ENCODE measurements at places on chromosomes 7 and 10. TPM values are rescaled to one million over a fixed set of nuclear protein-coding genes. Genes with fewer than 3 reads are reported as not detected.

Gene PDE6C
- not detected for total RNA-seq

Gene PI4K2A
- total RNA-seq = 9.3 TPM

Gene SPDYE8
- not detected for total RNA-seq

Gene ADCYAP1R1
- not detected for total RNA-seq

Gene CYP26C1
- 0.17 TPM for total RNA-seq

DNA sequence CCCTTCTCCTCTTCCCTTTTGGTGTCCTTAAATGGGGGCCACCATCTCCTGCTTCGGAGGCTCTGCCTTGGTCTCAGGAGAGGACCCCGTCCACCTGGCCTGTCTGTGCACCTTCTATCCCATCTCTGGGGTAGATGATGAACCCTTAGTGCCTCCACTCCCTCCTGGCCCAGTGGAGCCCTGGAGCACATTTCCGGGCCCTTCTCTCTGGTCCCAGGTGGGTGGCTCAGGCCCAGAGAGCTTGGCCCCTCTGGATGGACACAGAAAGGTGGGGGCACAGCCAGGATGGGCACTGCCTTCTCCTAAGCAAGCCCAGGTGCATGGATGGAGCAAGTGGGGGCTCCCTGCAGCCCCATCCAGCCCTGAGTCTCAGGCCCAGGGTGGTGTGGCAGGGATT, 121.4 kb upstream of the RET start:
- H3K4me3 ChIP-seq = no peak overlapping the region
- no peak overlapping the region for H3K27ac ChIP-seq
- no peaks in the 10 kb centered on the region for H3K4me1 ChIP-seq
- no peaks in the 10 kb centered on the region for H3K36me3 ChIP-seq
- no peak for DNase-seq
- peaks cover 4% of the 10 kb centered on the region for H3K27me3 ChIP-seq

- no peaks in the 10 kb centered on the region for H3K36me3 ChIP-seq
- no peak overlapping the region for H3K4me3 ChIP-seq
- no peak for DNase-seq
- H3K27ac ChIP-seq = peak overlapping the region; percentile 42
- peaks cover 2% of the 10 kb centered on the region for H3K27me3 ChIP-seq
Measured at GRCh38 chr10:126042354-126042753, 146.0 kb downstream of the FANK1 start.

DNA sequence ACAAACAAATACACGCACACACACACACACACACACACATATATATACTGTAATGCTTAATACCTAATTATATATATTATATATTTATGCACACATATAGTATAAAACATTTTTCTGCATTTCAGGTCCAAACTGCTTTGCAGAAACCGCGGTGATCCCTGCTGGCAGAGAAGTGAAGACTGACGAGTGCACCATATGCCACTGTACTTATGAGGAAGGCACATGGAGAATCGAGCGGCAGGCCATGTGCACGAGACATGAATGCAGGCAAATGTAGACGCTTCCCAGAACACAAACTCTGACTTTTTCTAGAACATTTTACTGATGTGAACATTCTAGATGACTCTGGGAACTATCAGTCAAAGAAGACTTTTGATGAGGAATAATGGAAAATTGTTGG, 138.5 kb downstream of the VWC2 start:
- H3K36me3 ChIP-seq = no peaks in the 10 kb centered on the region
- H3K27ac ChIP-seq = no peak overlapping the region
- H3K4me1 ChIP-seq = no peaks in the 10 kb centered on the region

GRCh38 chr10:103575416-103576075, 82.0 kb downstream of the NEURL1 start:
- no peak for DNase-seq
- no peaks in the 10 kb centered on the region for H3K36me3 ChIP-seq
- no peak overlapping the region for H3K27ac ChIP-seq
- no peaks in the 10 kb centered on the region for H3K27me3 ChIP-seq
- H3K4me1 ChIP-seq = no peaks in the 10 kb centered on the region

DNA sequence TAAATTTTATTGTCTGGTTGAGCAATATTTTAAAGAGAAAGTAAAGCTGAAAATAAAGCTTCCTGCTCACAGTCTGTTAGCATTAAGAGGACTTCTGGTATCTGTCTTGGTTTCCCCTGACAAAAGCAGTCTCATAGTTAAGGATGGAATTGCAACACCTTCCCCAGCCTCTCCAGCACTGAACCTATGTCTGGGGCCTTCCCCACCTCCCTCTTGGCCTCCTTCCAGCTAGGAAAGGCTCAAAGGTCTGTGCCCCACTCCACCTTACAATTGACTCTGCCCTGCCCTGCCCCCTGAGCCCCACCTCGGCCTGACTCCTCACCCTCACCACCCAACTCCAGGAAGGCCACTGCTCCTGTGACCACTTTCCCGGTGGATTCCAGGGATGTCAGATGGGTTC, 33.2 kb downstream of the COL17A1 start:
- no peaks in the 10 kb centered on the region for H3K4me1 ChIP-seq
- no peaks in the 10 kb centered on the region for H3K36me3 ChIP-seq
- H3K4me3 ChIP-seq = no peak overlapping the region
- H3K27ac ChIP-seq = no peak overlapping the region
- H3K27me3 ChIP-seq = no peaks in the 10 kb centered on the region
- DNase-seq = no peak

DNA sequence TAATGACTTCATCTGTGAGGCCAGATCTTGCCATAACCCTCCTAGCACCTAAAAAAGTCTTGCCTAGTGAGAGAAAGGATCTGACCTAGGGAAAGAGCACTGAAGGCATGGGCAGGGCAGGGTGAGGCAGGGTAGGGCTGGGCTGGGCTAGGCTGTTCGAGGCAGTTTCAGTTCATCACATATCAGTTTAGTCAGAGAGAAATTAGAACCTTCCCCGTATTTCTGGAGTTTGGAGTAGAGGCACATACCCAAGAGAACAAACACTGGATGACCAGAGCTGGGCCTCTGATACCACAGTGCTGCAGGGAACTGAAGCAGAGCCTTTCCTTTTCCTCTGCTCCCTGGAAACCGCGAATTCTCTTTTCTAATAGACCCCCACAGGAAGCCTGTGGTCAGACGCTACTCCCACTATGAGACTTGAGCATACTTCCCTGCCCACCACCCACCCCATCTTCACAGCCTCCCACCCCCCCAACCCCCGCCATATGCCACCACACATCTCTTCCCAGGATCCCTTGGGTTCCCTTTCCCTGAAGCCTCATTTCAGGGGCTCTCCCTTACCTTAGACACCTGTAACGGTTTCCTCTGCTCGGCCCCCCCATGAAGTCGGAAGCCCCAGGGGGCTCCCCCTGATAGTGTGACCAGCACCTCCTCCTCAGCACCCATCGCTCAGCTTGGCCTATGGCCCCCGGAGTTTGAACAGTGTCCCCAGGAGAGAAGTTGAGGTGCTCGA, 406 bp downstream of the SYNPO2L start:
- peaks cover 13% of the 10 kb centered on the region for H3K4me1 ChIP-seq
- no peak for DNase-seq
- peaks cover 5% of the 10 kb centered on the region for H3K27me3 ChIP-seq

- no peak overlapping the region for H3K27ac ChIP-seq
- no peaks in the 10 kb centered on the region for H3K27me3 ChIP-seq
- no peak overlapping the region for H3K4me3 ChIP-seq
Measured at GRCh38 chr7:52539414-52539813, 496.0 kb upstream of the POM121L12 start.

DNA sequence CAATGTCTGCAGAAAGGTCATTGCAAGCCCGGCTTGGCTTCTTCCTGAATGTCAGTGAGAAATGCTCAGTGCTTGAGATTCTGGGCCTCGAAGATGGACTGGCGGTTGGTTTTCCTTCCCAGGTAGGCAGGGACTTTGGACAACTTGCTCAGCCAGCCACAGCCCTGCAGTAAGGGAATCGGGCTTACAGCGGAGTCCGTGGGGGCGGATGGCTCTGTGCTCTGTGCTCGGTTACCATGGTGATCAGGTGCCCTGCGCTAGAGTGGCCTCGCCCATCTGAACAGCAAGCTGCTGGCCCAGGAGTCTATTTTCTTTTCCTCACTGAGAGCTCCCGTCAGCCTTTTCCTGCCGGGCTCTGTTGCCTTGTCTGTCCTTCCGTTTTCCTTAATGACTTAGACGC, 77.8 kb upstream of the SH2B2 start:
- no peak for DNase-seq
- no peak overlapping the region for H3K27ac ChIP-seq
- H3K27me3 ChIP-seq = no peaks in the 10 kb centered on the region

- H3K4me3 ChIP-seq = no peak overlapping the region
- H3K27ac ChIP-seq = no peak overlapping the region
- no peak for DNase-seq
- no peaks in the 10 kb centered on the region for H3K36me3 ChIP-seq
Measured at GRCh38 chr7:1576521-1577253, 6.9 kb upstream of the PSMG3 start.

DNA sequence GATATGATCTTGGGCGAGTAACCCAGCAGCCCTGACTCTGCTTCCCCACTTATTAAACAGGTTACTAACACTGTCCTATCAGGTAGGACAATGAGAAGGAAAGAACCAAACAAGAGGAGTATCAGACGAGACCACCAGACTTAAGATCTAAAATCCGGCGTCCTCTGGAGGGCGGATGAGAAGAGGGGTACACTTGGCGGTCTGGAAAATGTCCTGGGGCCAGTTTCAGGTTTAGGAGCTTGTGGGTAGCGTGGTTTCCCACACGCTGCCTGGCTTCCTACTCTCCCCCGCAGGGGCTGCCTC, 635 bp downstream of the ZNF32 start:
- DNase-seq = no peak
- peak overlapping the region; percentile 88 for H3K4me3 ChIP-seq
- H3K4me1 ChIP-seq = peaks cover 18% of the 10 kb centered on the region
- peaks cover 9% of the 10 kb centered on the region for H3K27me3 ChIP-seq
- peak overlapping the region; percentile 86 for H3K27ac ChIP-seq

GRCh38 chr10:132742837-132743194, 43.1 kb downstream of the NKX6-2 start:
- DNase-seq = no peak
- H3K4me3 ChIP-seq = no peak overlapping the region

DNA sequence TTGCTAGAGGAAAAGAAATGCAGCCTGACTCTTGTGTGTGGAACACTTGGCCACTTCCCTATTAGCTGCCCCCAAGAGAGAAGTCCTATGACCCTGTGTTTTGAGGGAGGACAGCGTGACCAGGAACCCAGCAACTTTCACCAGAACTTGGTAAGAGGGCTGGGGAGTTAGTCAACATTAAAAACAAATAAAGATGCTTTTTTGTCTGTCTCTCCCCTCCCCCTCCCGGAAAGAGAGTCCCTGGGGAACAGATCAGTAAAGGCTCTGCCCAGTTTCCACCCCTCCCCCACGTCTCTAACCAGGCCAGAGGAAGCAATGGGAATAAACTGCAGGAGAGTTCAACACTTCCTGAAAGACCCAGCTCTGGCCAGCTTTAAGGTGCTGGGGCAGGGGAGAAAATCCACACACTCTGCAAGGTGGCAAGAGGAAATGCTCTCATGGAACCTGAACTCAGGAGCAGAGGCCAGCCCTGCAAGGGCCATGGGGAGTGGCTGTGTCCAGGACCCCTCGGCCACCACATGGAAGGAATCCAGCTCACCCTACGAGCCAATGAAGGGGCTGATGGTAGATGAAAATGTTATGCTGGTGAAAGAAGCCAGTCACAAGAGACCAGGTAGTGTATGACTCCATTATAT, 21.5 kb downstream of the SH3PXD2A start:
- no peaks in the 10 kb centered on the region for H3K4me1 ChIP-seq
- no peaks in the 10 kb centered on the region for H3K36me3 ChIP-seq
- H3K4me3 ChIP-seq = no peak overlapping the region
- H3K27ac ChIP-seq = no peak overlapping the region

GRCh38 chr10:23096802-23097549, 1.6 kb downstream of the MSRB2 start:
- H3K4me3 ChIP-seq = peak overlapping the region; percentile 97
- peak overlapping the region; percentile 88 for H3K27ac ChIP-seq
- DNase-seq = no peak
- peaks cover 21% of the 10 kb centered on the region for H3K4me1 ChIP-seq
- H3K36me3 ChIP-seq = peaks cover 2% of the 10 kb centered on the region

- H3K27ac ChIP-seq = no peak overlapping the region
- no peak overlapping the region for H3K4me3 ChIP-seq
- H3K27me3 ChIP-seq = no peaks in the 10 kb centered on the region
- H3K4me1 ChIP-seq = no peaks in the 10 kb centered on the region
- H3K36me3 ChIP-seq = no peaks in the 10 kb centered on the region
Measured at GRCh38 chr7:41002741-41003610, 699.9 kb downstream of the INHBA start.

DNA sequence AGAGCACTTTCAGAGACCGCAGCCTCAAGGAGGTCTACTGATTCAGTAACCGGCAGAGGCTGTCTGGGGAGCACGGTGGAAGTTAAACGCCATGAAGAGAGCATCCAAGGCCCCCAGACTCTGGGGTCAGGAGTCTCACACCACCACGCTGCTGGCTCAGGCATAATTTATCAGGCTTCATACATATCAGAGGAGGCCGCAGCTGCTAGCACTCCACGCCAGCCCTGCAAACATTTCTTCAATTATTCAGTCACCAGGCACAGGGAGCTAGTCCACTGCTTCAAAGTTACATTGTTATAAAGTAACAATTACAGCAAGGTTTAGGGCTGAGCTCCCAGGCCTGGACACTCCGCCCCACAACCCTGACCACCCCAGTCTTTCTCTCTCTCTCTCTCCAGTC, 97.8 kb downstream of the PAXIP1 start:
- no peaks in the 10 kb centered on the region for H3K36me3 ChIP-seq
- H3K4me3 ChIP-seq = no peak overlapping the region
- no peak overlapping the region for H3K27ac ChIP-seq
- H3K4me1 ChIP-seq = peaks cover 5% of the 10 kb centered on the region
- DNase-seq = no peak

DNA sequence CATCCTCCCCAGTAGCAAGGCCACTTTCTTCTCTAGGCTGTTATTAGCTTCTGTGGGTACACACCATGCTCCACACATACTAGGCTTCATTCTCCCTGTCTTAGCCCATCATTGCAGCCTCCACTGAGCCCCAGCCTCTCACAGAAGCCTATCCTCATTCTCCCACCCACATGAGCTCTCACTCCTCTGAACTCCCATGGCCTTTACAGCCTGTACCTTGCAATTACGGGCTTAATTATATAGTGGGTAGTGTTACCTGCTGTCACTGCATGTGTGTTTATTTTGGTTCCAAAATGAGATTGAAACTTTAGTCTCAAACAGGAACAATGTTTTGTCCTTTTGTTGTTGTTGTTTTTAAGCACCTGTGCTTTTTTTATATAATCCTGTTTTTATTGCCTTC, 460.0 kb downstream of the KCNMA1 start:
- H3K4me1 ChIP-seq = peaks cover 2% of the 10 kb centered on the region
- no peaks in the 10 kb centered on the region for H3K27me3 ChIP-seq
- H3K36me3 ChIP-seq = no peaks in the 10 kb centered on the region
- no peak for DNase-seq
- no peak overlapping the region for H3K27ac ChIP-seq
- no peak overlapping the region for H3K4me3 ChIP-seq

GRCh38 chr7:47720141-47720906, 138.4 kb upstream of the TNS3 start:
- H3K4me1 ChIP-seq = peaks cover 1% of the 10 kb centered on the region
- H3K27me3 ChIP-seq = no peaks in the 10 kb centered on the region
- no peaks in the 10 kb centered on the region for H3K36me3 ChIP-seq
- no peak for DNase-seq
- no peak overlapping the region for H3K27ac ChIP-seq

- no peak overlapping the region for H3K4me3 ChIP-seq
- H3K27me3 ChIP-seq = no peaks in the 10 kb centered on the region
- no peaks in the 10 kb centered on the region for H3K4me1 ChIP-seq
- no peaks in the 10 kb centered on the region for H3K36me3 ChIP-seq
- no peak for DNase-seq
- H3K27ac ChIP-seq = no peak overlapping the region
Measured at GRCh38 chr10:75461672-75462649, 30.5 kb downstream of the LRMDA start.

All from activated naive CD8-positive, alpha-beta T cell treated with anti-CD3 and anti-CD28 coated beads, Interleukin-2, amount 10 ng/mL, durations not matched to agents 7 days and 5 days (primary cell).